ENCODE measurements at places on chromosomes 3 and 15.

DNA sequence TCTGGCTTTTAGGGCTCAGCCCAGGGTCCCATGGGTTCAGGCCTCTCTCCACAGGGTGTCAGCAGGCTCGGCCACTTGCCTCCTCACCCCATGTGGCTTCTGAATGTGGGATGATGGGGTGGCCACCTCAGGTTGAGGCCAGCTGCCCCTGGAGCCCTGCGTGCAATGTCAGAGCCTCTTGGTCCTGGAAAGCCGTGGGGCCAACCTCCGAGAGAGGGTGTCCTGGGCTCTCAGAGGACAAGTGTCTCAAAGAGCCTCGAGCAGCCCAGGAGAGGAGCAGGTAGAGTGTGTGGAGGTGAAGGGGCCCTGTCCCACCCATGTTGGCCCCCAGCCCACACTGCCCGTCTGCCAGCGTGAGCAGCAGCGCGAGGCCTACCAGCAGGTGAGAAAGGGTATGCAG, 86.0 kb downstream of the PLXNA1 start:
- no peak for DNase-seq

GRCh38 chr3:127254033-127254644, 33.7 kb downstream of the PRR20G start:
- no peak for DNase-seq

- no peak for DNase-seq
These were observed 132.2 kb downstream of the DUT start for GRCh38 chr15:48463366-48463880.

DNA sequence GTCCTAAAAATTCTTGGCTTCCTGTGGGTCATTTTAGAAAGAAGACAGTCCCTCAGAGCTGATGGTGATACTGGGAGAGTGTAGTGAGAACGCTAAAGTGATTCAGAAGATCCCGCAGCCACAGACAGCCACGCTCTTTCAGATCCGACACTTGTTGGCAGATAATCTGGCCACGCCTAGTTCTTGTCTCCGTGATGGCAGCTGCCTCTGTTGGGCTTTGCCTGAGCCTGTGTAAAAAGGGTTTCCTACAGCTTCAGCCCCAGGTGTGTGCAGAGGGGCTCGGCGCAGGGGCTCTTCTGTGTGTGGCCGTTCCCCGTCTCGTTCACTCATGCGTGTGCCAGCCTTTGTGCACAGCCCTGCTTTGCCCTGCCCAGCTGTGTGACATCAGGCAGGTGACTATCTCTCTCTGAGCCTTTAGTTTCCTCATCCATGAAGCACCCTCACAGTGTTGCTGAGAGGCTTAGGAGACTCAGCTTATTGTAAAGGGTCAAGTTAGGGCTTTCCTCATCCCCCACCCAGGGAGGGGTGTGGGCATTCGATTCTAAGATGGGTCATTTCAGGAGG, 6.3 kb downstream of the IRAK2 start:
- no peak for DNase-seq

GRCh38 chr3:11570251-11570650, 73.5 kb downstream of the VGLL4 start:
- DNase-seq: no peak

DNA sequence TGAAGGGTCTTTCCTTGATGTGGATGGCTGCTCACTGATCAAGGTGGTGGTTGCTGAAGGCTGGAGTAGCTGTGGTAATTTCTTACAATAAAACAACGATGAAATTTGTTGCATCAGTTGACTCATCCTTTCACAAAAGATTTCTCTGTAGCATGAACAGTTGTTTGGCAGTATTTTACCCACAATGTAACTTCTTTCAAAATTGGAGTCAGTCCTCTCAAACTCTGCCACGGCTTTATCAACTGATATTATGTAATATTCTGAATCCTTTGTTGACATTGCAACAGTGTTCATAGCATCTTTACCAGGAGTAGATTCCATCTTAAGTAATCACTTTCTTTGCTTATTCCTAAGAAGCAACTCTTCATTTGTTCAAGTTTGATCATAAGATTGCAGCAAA, 252.6 kb downstream of the UBE2E2 start:
- no peak for DNase-seq

DNA sequence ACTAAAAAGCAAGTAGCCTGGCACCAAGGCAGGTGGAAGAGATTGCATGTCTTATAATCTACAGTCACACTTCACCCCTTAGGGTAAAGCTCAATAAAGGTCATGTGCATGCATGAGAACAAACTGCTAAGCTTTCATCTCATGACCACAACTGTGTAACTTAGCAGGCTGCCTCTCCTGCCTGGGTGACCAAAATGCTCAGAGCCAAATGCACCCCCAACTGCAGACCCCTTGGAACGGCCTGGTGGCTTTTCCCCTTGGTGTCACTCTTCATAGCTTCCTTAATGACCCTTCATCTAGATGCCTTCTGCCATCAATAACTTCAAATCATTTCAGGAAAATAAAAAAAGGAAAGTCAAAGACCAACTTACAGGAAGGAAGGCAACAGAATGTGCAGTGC, 88.1 kb downstream of the ADAMTS17 start:
- no peak for DNase-seq

- no peak for DNase-seq
These were observed 33.5 kb downstream of the KLF13 start for GRCh38 chr15:31360158-31360561.

DNA sequence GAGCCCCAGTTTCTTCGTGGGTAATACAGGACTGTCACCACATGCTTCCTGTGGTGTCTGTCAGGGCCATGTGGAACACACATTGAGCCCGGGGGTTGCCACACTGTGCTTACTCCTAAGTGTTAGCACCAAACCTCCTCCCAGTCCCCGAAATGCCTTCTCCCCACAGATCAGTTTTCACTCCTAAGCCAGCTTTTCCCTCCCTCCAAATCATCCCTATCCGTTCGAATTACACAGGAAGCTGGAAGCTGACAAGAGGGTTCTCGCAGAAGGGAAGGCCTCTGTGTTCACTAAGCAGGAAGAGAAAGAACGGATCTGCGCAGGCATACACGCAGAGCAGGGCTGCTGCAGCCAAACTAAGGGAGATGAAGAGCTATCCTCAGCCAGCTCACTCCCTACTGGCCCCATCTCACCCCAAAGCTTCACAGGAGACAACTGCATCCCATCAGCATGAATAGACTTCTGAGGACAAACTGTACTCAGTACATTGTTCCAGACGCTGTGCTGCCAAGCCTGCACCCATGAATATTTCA, 32.3 kb downstream of the XXYLT1 start:
- no peak for DNase-seq

Measured in NCI-H510A (cell line).